Stimulated activated CD8-positive, alpha-beta memory T cell treated with anti-CD3 and anti-CD28 coated beads, Interleukin-7, amount 100 ng/mL, for 1 hour (primary cell): ENCODE measurements at places on chromosomes 2 and 18.

GRCh38 chr18:29250259-29250658 is 1073.3 kb upstream of the CDH2 start:
- no peak for DNase-seq

DNA sequence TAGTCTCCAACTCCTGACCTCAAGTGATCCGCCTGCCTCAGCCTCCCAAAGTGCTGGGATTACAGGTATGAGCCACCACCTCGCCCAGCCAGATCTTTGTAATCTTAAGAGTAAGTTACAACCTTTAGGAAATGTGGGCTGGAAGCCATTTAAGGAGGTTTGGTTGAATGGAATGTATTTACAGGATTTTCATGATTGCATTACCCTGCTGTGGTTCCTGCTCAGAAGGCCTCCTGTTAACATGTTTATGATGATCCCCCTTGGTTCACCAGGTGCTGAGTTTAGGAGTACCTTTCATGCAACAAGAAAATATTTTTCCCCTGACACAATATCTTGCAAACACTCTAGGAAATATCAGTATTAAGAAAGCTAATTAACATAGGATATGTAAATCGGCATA is 187.4 kb upstream of the SH3BP4 start:
- no peak for DNase-seq

- no peak for DNase-seq
Measured at GRCh38 chr18:9764011-9764481, 55.9 kb downstream of the RAB31 start.

GRCh38 chr18:36692921-36693332 is 135.9 kb downstream of the TPGS2 start:
- DNase-seq = no peak

- DNase-seq = no peak
Measured at GRCh38 chr2:11329776-11330175, 14.7 kb downstream of the ROCK2 start.

- DNase-seq = no peak
Measured at GRCh38 chr2:96251721-96252292, 14.0 kb downstream of the TMEM127 start.

- no peak for DNase-seq
Measured at GRCh38 chr2:195456771-195457170, 200.3 kb upstream of the SLC39A10 start.

- DNase-seq = no peak
Measured at GRCh38 chr2:186570604-186571003, 19.3 kb upstream of the ITGAV start.
